ENCODE measurements at places on chromosomes 4 and X.

- DNase-seq = no peak
Measured at GRCh38 chr4:153934688-153935017, 145.8 kb upstream of the SFRP2 start.

DNA sequence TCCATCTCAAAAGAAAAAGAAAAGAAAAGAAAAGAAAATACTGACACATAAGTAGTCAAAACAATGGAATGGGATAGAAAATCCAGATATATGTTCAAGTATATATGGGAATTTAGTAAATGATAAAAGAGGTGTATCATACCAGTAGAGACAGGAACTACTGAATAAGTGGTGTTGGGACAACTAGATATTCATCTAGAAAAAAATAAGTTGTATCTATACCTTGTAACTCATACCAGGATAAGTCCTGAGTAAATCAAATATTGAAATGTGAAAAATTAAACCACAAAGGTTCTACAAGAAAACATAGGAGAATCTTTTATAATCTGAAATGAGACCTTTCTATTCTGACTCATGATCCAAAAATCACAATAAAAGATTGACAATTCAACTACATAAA is 58.5 kb downstream of the RBM47 start:
- no peak for DNase-seq

DNA sequence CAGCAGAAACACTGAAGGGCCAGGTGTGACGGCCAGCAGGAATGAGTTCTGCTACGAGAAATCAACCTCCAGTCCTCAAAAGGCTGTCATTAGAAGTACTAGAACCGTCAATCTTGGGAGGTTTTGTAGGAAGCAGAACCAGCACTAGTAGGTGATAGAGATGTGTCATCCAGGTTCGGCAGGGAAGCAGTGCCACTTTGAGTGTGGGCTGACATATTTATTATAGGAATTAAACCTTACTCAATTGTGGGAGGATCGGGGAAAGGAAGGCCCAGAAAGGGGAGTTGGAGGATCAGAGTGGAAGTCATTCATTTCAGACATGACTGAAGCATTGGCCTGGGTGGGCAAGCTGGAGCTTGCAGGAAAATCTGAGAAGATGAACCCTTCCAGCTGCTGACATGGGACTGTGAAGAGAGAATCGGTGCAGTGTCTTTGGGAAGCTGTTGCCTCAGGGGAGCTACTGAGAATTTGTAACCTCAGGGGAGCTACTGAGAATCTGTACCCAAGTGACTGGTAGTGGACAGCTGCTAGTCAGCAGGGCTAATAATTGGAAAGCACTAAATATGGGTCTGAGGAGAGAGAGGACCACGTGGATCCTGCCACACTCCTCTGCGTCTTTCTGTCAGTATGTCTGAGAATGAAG is 177.4 kb downstream of the SPRY1 start:
- DNase-seq = no peak

- DNase-seq = no peak
Measured at GRCh38 chr4:145132511-145133098, 34.5 kb downstream of the ABCE1 start.

- DNase-seq = no peak
Measured at GRCh38 chr4:68129793-68130192, at the start of gene TMPRSS11F. TSS of gene TMPRSS11F (minus strand) at chr4:68129869. CDS start at chr4:68129820, 49 bp downstream.

- DNase-seq = no peak
Measured at GRCh38 chr4:8754634-8755589, 116.7 kb downstream of the HMX1 start.

- no peak for DNase-seq
Measured at GRCh38 chr4:92074839-92075238, 228.9 kb upstream of the GRID2 start.

GRCh38 chrX:72120837-72121236 is 10.9 kb downstream of the RTL5 start:
- no peak for DNase-seq

GRCh38 chr4:8296491-8296890 is 26.9 kb downstream of the HTRA3 start:
- DNase-seq = no peak

DNA sequence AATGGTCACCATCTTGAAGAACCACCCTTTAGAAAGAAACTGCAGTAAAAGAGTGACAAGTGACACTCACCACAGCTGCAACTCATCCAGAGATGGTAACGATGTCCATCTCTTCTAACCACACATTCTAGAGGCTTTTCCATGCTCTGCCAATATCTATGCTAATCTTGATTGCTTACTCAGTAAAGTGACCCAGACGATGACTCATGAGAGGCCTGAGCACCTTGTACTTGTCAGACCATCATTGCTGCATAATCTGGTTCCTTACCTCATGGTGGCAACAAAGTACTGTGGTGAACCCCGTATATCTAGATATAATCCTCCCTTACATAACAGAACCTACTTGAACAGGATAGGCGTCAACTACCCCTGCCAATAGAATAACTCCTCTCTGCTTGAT is 75.6 kb downstream of the CCNG2 start:
- no peak for DNase-seq
